Aorta (tissue), 5 donors: ENCODE measurements at places on chromosomes 4 and X. TPM values are rescaled to one million over a fixed set of nuclear protein-coding genes. Genes with fewer than 3 reads are reported as not detected.

GRCh38 chr4:180828455-180829018 is 1414.7 kb upstream of the TENM3 start:
- DNase-seq = no peak

DNA sequence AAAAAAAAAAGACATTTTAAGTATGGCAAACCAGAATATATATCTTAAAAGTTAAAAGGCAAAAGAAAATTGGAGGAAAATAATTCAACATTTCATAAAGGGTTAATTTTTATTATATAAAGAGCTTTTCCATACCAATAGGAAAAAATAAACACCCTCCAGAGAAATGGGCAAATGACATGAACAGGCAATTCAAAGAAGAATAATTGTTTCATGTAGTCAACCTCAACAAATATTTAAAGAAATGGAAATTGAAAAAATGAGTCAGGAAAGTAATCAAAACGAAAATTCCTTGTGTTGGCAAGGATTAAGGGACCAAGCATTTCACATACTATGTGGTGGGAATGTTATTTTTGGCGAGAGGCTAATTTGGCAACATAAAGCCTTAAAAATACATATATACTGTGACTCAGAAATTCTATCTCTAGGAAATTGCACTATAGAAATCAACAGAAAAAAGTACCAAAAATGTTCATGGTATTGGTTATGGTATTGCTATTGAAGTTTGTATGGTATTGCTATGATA is 87.6 kb downstream of the HAUS3 start:
- no peak for DNase-seq

DNA sequence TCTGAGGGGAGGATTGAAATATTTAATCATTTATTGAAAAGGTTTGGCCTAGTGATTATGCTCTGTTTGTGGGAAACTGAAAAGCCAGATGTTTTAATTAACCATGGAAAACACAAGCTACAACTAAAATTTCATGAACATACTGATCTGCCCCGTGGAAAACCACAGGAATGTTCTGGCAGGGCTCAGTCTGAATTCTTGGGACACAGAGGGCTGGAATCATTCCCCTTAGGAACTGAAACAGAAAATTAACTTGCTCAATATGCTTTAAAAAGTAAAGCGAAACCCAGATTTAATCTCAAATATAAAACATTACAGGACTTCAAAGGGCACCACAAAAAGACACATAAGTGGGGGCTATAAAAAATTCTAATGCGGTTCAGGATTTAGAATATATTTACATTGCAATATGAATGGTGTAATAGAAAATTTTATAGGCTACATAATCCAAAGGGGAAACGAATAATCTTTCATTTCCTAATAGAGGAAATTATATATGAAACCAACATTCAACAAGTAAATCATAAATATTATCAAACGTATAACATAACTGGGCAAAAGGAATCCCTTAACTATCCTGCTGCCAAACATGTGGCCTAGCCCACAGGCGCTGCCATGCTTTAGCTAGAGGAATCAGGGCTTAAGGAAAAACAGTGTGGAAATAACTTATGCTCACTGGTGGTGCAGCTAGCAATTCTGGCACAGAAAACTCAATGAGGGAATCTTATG is 70.9 kb downstream of the APBB2 start:
- no peak for DNase-seq

The EGFL6 gene
- total RNA-seq = 0.60 TPM

The BEND4 gene
- total RNA-seq = 0.15 TPM
